ENCODE measurements at places on chromosomes 1 and 21.

DNA sequence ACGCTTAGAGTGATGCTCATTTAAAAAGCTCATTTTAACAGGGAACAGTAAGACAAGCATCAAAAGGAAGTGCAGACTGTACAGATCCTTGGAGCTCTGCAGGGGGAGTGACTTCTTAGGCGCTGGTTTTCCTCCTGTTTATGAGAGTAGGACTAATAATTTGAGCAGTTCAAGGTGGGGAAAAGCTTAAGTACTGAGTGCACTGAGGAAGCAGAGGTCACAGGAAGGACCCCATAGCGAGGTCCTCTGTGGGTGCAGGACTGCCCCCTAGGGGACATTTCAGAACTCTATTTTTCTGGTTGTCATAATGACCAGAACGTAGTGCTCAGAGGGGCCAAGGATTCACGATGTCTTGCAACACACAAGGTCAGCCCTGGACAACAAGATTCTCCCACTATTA, 112.1 kb downstream of the HLCS start:
- no peak for DNase-seq

DNA sequence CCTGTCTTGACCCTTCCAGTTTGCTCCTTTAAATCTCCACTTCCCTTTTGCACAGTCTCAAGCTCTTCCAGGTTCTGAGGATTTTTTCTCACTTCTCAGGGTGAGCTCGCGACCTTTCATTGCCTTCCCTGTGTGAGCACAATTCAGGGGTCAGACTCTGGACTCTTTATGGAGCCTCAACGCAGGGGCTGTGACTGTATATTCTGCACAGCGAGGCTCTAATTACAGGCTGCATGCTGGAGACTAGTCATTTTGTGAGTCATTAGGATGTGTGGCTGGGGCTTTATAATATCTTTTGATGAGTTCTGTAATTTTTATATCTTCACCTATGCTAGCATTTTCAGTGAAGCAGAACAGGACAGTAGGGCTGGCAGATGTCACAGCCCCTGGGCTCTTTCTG, 270.7 kb downstream of the KAZN start:
- no peak for DNase-seq

GRCh38 chr1:64401285-64401684, 68.6 kb upstream of the CACHD1 start:
- no peak for DNase-seq

DNA sequence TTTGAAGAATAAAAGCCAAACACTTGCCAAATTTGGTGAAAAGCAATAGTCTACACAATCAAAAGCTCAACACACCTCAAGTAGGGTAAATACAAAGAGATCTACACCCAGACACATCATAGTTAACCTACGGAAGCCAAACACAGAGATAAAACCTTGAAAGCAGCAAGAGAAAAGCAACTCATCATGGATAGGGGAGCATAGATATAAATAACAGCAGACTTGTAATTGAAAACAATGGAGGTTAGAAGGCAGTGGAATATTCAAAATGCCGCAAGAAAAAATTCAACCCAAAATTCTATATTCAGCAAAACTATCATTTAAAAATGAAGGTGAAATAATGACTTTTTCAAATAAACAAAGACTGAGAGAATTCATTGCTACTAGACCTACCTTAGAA, 105.1 kb downstream of the ITSN1 start:
- no peak for DNase-seq

- DNase-seq: no peak
Measured at GRCh38 chr1:212609701-212610574, 1.4 kb downstream of the ATF3 start.
